ENCODE measurements at places on chromosomes 13 and 19.

DNA sequence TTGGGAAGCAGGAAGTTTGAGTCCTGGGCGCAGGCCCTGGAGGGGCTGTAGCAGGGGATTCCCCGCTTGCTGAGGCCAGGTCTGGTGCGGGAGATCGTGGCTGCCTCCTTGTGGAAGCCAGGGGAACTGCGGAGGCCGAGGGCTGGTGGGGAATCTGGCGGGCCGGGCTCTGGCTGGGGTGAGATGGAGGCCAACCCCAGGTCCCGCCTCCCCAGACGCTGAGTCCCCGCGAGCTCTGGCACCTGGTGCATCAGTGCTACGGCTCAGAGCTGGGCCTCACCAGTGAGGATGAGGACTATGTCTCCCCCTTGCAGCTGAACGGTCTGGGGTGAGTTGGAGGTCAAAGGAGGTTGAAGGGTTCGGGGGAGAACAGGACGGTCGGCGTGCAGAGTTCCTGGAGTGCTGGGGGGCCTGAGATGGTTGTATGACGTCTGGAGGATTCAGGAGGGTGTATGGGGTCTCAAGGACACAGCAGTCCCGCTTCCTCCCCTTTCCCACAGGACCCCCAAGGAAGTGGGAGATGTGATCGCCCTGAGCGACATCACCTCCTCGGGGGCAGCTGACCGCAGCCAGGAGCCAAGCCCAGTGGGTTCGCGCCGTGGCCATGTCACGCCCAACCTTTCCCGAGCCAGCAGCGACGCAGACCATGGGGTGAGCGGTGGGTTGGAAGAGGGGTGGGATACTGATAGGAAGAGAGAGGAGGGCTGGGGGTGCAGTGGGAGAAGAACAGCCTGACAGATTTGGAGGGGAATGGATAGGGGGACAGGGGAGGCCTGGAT lies 13.1 kb downstream of the GRAMD1A start:
- peak; percentile 86 for DNase-seq

- peak; percentile 96 for DNase-seq
Measured at GRCh38 chr19:33080761-33081681, at the start of gene GPATCH1. Gene GPATCH1 (plus strand): TSS chr19:33081181. CDS start chr19:33081194, 13 bp downstream.

DNA sequence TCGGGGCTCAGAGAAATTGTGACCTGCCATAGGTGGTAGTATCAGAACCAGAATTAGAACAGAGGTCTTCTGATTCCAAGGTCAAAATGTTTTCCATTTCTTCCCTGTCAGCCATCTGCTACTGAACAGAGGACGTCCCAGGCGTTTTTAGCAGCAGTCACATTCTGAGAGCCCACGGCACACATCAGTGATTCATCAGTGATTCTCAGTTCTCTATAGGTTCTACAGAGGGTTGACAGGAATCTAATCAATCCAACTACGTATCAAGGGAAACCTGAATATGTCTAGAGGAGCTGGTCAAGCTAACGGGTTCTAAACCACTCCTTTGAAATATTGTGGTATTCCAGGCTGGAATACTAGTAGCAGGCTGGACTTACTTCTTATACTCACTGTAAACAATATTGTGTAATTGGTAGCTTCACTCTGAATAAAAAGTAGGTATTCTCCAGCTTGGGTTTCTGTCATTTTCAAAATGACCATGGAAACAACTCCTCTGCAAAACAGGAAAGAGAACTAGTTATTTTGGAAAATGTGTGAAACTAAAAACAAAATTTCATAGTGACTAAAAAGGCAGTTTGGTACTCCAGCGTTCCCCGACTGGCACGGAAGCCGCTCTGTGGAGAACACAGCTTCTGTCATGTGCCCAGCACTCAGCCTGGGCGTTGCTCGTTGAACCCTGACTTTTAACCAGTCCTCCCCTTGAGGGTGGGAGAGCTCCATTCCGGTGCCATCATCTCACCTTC lies 43.2 kb downstream of the FLT3 start:
- DNase-seq, result no peak

DNA sequence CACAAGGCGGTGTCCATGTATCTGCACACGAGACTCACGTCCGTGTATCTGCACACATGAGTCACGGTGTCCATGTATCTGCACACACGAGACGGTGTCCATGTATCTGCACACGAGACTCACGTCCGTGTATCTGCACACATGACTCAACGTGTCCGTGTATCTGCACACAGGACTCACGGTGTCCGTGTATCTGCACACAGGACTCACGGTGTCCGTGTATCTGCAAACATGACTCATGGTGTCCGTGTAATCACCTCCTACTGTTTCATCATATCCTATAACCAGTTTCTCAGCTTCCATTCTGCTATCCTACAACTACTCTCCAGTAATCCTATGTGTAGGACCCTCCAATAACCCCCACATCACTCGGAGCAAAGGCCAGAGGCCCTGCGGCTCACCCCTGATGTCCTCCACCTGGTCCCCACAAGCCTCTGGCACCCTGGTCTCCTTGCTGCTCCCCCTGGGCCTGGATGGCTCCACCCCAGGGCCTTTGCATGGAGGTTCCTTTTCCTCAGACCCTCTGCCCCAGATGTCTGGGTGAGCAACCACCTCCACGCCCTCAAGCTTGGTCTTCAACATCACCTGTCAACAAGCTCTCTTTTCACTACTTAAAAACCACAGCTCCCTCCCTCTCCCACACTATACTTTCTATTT lies 2.5 kb upstream of the TMEM255B start:
- no peak for DNase-seq

DNA sequence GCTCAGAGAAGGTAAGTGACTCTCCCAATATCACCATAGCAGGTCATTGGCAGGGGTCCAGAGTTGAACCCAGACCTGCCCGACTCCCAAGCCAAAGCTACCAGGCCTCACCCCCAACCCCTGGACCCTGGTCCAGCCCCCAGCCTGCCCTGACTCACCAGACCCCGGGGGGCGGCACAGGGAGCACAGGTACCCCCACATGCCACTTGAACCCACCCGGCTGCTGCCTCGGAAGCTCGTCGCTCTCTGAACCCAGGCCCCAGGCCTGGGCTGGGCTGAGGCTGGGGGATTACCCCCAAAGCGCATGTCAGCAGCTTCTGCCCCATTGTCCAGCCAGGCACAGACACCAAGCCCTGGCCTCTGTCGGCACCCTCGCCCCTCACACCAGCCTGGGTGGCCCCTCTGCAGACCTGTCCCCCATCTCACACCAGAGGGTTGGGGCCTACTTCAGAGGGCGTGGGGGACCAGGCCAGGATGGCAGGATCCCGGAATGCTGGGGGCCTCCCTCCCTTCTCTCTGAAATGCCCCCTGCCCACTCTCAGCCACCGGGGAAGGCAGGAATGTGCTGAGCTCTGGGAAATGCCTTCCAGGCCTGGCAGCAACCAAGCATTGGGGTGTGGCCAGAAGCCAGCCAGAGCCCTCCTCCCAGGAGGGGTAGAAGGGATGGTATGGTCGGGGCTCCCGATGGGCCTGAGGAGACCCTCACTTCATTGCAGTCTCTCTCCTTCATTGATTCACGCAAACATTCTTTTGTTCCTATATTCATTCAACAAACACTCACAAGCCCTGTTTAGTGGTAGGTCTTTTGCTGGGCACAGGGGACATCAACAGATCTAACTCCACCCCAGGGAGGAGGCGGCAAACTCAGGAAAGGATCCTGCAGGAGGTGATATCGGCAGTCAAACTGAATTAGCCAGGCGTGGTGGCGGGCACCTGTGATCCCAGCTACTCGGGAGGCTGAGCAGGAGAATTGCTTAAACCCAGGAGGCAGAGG lies 1.7 kb upstream of the PRX start:
- peak; percentile 43 for DNase-seq

GRCh38 chr19:35408284-35409171 lies 37.7 kb downstream of the GPR42 start:
- DNase-seq, result no peak

GRCh38 chr13:28707629-28708427 lies 10.9 kb downstream of the SLC46A3 start:
- DNase-seq, result peak; percentile 56

GRCh38 chr19:49869009-49869483 lies 1.7 kb upstream of the PNKP start:
- no peak for DNase-seq

GRCh38 chr13:66795636-66796035 lies 434.5 kb downstream of the PCDH9 start:
- no peak for DNase-seq

GRCh38 chr19:14434543-14435319 lies 1.6 kb downstream of the PKN1 start:
- DNase-seq, result peak; percentile 9

GRCh38 chr13:113035213-113035800 lies 66.3 kb downstream of the MCF2L start:
- DNase-seq, result no peak

DNA sequence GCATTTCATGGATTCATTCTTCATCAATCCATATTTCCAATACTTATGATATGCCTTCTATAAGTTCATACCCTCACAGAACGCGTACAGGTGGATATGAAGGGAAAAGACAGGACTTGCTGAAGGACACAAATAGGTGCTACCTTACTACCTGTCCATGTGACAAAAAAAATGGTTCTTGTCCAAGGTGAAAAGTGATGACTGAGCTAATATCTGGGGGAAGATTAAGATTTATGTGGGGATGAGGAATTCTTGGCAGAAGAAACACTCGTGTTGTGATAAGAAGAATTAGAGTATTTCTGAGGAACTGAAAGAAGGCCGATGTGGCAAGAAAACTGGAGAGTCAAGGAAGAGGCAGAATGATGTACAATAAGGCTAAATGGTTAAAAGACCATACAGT lies 356.4 kb upstream of the ATXN8OS start:
- DNase-seq, result no peak

GRCh38 chr13:44106266-44107152 lies 226.8 kb downstream of the LACC1 start:
- DNase-seq, result no peak

DNA sequence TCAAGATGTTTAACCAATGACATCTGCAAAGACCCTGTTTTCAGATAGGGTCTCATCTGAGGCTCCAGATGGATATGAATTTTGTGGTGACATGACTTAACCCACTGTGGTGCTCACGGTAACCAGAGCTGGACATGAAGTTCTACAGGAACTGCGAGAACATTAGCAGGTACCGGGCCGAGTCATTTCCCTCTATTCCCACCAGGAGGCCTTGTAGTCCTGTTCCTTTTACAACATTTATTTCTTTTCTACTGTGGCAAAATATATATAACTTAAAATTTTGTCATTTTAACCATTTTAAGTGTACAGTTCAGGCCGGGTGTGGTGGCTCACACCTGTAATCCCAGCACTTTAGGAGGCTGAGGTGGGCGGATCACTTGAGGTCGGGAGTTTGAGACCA lies 7.6 kb upstream of the TSPAN16 start:
- no peak for DNase-seq

GRCh38 chr13:43223216-43223615 lies 199.8 kb downstream of the DNAJC15 start:
- no peak for DNase-seq

DNA sequence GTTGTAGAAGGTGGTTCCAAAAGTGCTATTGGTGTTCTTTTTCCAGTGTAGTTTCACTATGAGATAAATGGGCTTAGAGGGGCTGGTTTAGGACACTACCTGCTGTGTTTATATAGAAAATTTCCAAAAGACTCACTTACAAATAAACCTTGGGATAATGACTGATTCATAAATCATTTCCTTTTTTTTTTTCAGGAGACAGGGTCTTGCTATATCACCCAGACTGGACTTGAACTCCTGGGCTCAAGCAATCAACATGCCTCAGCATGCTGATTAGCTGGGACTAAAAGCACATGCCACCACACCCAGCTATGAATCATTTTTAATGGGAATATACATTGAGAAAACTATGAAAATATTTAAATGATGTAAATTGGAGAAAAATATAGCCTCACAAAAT lies 376.6 kb downstream of the PCDH9 start:
- DNase-seq, result no peak

GRCh38 chr13:43684963-43685725 lies 101.6 kb downstream of the ENOX1 start:
- DNase-seq, result no peak

GRCh38 chr19:10587022-10587838 lies at the start of gene AP1M2:
Gene AP1M2 (minus strand): TSS chr19:10587312. CDS start chr19:10587231, 81 bp downstream.
- no peak for DNase-seq

DNA sequence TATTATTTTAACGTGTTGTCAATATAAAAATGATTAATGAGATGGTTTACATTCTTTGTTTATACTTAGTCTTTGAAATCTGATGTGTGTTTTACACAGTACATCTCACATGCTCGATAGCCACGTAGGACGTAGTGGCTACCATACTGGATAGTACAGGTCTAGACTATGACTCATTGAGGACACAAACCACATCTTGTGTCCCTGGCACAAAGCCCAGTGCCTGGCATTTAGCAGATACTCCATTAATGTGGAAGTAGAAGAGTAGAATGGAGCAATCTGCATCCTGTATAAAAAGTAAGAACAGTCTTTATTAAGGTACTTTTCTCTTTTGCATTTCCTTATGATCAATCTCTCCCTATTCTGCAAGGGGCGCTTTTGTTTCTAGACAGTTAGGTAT lies 49.0 kb upstream of the FRY start:
- DNase-seq, result no peak

DNA sequence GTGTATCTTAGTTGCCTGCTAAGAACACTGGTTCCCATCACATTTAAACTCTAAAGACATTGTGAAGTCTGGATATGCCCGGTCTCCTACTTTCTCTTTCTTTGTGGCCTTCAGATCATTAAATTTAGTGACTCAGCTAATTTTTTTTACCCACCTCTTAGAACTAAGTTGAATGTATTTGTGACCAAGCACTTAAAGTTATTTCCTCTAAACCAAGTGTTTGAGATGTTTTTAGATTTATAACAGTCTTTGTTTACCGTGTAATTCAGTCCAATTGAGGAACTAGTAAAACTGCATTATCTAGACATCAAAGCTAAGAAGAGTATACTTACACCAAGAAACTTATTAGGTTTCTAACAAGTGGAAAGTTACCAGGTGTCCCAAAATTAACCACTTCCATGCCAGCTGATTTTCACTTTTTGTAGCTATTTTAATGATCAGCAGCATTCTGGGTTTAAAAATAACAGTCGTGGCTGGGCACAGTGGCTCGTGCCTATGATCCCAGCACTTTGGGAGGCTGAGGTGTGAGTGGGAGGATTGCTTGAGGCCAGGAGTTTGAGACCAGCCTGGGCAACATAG lies 53.1 kb downstream of the ARHGAP35 start:
- no peak for DNase-seq

- no peak for DNase-seq
Measured at GRCh38 chr19:22735911-22736645, 47.9 kb downstream of the ZNF99 start.

GRCh38 chr19:38831142-38831605 lies 420 bp downstream of the ECH1 start:
- peak; percentile 82 for DNase-seq

GRCh38 chr19:55585658-55586339 lies 5.2 kb upstream of the ZNF579 start:
- DNase-seq, result peak; percentile 92

DNA sequence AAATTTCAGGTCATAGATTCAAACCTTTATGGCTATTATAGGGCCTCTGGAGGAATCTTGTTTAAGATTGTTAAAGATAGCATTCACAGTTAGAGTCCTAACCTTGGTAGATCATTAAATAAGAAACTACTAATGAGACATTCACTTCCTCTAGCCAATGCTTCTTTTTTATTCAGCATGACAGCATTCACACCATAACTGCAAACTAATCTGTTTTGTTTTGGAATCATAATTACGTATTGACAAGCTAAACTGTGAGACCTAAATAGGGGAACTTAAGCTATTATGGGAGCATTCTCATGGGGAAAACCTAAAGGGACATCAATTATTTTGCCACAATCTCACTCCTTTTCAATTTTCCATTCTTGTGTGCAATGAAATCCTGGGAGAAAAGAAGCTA lies 653.8 kb downstream of the PCDH9 start:
- no peak for DNase-seq

- no peak for DNase-seq
Measured at GRCh38 chr13:71875823-71876222, 8.8 kb upstream of the DACH1 start.

GRCh38 chr13:80499536-80500290 lies 158.8 kb upstream of the SPRY2 start:
- DNase-seq, result no peak

Measured in eye (tissue), 1 donor.